HT1080 (cell line): ENCODE measurements at places on chromosomes 3 and 15.

GRCh38 chr3:169619793-169620192 is 43.7 kb downstream of the MECOM start:
- DNase-seq: no peak

GRCh38 chr3:36740787-36741186 is 23.6 kb downstream of the DCLK3 start:
- DNase-seq: no peak

DNA sequence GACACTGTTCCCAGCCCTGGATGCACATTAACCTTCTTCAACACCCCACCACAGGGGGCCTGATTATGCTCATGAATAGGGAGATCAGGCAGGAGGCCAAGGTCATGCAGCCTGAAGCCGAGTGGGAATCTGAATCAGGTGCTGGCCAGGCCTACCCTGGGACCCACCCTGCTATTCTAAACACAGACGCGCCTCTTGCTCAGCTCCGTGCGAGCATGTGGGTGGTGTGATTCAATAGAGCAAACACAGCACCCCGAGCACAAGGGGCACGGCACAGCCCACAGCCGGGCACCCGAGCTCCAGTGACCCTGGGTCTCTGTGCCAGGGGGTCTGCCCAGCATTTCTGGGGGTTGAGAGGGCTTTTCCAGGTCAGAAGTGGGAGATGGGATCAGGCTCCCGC is 24.6 kb upstream of the GRIP2 start:
- DNase-seq: no peak

DNA sequence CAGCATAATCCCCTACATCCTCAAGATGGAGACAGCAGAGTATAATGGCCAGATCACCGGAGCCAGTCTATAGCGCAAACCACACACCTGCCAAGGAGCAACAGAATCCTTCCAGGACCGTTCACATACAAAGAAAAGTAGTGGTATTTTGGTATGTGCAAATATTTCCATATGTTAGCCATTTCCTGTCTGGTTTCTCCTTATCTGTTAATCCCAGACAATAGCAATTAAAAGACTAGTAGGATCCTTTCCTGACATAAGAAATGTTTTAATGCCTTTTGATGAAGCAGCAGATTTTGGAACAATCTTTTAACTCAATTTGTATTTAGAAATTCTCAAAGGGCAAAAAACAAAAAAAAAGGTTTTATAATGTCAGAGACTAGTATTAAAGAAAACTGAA is 22.2 kb downstream of the MRPS25 start:
- DNase-seq: no peak

DNA sequence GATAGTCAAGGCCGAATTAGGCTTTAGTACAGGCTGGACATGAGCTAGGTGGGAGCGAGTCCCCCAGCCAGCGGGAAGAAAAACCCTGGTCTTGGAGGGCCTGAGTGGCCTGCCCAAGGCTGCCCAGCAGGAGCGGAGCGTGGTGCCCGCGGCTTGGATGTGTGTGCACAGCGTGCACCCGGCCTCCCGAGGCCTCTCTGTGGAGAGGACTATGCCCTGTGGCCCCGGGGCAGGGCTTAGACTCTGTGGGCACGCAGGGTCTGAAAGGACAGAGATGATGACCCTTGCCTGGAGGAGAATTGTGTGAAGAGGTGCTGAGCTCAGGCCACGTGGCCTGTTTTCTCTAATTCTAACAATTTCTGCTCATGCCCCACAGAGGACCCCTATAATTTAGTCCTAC is 124.6 kb upstream of the IQSEC1 start:
- no peak for DNase-seq

DNA sequence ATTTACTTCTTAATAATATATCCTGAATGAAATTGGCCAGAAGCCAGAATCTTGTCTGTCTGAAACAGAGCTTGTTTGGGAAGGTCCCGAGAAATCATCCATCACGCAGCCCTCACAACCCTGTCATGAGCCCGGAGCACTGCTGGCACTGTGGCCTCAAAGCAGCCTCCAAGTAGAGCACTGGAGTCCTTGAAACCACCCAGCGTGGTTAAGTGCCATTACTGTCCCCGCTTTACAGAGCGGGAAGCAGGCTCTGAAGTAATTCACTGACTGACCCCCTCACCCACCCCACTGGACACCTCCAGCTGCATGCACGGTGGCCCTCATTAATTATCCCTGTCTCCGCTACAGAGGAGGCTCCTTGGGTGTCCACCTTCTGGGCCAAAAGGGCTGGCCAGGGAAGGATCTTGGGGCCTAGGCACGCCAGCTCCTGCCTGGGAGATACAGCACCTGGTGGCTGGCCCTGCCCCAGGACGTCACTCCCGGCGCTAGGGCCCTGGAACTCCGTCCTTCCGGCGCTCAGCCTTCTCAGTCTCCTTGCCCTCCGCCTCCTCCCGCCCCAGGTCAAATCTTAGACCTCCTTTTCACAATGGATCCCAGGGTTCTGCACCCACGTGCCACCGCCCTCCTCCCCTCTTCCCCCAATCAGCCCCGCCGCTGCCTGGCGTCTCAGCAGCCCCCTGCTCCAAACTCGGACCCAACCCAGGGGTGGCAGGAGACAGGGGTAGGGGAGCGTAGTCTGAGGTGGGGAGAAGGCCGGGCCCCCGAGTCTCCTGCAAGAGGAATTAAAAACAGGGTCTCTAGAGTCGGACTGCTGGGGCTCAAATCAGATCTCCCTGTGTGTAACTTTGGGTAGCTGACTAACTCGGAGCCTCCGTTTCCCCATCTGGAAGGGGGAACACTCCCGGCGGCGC is 1.1 kb downstream of the TKT start:
- peak; percentile 60 for DNase-seq

GRCh38 chr3:155218462-155218861 is 75.0 kb downstream of the STRIT1 start:
- no peak for DNase-seq

- DNase-seq: peak; percentile 91
These were observed 33.1 kb downstream of the TP63 start for GRCh38 chr3:189664311-189664710.

GRCh38 chr3:128806588-128806987 is 72.8 kb upstream of the ACAD9 start:
- DNase-seq: no peak

DNA sequence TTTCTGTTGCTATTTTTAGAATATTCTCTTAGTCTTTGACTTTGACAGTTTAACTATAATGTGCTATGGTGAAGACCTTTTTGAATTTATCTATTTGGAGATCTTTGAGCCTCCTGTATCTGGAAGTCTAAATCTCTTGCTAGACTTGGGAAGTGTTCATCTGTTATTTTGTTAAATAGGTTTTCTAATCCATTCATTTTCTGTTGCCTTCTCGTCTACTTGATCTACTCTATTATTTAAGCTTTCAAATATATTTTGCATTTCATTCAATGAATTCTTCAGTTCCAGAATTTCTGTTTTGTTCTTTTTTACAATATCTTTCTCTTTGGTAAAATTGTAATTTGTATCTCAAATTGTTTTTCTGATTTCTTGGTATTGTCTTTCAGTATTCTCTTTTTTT is 47.8 kb downstream of the LEKR1 start:
- no peak for DNase-seq

DNA sequence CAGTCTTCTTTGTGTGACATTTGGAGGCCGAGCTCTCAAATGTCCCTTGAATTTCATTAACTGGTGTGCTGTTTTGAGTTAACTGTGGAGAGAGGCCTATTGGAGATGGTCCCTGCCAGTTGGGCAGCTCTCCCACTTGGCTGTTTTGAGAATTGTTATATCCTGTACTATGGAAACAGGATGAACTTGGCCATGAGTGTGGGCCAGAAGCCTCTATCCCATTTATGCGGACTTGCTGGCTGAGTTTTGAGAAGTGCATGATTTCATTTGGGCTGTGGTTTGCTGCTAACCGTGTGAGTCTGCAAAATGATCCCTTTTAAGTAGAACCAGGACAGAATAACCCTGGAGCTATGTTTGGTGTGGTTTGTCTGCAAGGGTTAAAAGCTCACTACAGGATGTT is 366.0 kb downstream of the PTPRG start:
- DNase-seq: peak; percentile 64
